Fibroblast of mammary gland (primary cell): ENCODE measurements at places on chromosomes 3 and 15.

- DNase-seq, result peak; percentile 75
Observed at GRCh38 chr3:9214599-9214998, 34.8 kb downstream of the SRGAP3 start.

GRCh38 chr3:169215461-169216352 lies 447.8 kb downstream of the MECOM start:
- peak; percentile 3 for DNase-seq

DNA sequence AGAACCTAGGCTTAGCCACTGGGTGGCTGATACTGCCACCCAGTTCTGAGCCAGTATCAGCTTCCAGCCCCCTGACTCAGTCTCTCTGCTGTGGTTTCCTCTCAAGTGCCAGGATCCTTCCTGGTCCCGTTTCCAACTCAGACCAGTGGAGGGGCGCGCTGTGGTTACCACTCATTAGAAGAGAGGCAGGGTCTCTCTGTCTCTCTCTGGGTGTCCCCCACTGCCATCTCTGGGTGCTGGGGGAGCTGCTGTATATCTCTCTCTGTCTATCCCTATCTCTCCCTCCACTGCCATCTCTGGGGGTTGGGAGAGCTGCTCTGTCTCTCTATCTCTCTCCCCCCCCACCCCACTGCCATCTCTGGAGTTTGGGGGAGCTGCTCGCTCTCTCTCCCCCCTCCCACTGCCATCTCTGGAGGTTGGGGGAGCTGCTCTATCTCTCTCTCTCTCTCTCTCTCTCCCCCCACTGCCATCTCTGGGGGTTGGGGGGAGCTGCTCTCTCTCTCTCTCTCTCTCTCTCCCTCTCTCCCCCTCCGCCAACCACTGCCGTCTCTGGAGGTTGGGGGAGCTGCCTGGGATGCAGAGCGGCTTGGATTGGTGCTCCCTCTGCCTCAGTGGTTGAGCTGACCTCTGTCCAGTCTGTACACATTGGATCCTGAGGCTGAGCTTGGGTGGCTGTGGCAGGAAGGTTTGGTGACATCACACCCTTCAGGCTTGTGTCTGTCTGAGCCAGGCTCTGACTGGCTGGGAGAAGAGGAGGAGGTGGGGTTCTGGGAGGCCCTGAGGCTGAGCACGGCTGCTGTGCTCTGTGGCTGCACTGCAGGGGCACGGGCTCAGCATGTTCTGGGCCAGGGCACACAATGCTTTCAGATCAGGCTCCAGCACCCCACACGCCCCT lies 98.9 kb downstream of the APBA2 start:
- DNase-seq, result peak; percentile 46

GRCh38 chr3:13507570-13508339 lies 27.6 kb downstream of the HDAC11 start:
- DNase-seq, result no peak

GRCh38 chr3:45411081-45411480 lies 22.7 kb downstream of the LARS2 start:
- DNase-seq, result no peak

GRCh38 chr3:143486611-143487010 lies 361.7 kb downstream of the SLC9A9 start:
- DNase-seq, result no peak

DNA sequence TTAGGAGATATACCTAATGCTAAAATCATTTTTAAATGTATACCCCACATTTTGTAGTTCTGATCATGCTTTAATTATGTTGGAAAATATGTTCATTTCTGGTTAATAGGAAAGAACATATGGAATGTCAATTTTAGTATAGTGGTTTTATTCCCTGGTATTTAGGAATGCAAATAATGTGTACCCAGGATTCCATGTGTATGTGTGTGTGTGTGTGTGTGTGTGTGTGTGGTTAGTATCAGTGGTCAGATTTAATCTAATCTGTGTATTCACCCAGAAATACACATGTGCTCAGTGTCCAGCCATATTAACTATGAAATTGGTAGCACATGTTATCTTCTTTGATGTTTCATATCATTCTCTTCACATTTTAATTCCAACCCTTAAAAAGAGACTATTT lies 233.5 kb upstream of the DCBLD2 start:
- DNase-seq, result no peak

DNA sequence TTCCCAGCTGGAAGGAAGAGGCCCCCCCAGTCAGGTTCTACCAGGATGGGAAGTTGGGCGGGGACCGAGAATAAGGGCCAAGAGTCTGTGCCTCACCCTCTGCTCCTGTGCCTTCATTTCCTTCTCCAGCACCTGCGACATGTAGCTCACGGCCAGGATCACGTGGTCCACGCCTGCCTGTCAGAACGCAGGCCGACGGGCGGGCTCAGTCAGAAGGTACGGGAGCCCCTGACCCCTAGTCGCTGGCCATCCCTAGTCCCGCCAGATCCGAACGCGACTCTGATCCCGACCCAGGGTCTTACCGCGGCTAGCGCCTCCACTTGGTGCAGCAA lies 489 bp downstream of the GMPPB start:
- peak; percentile 28 for DNase-seq

DNA sequence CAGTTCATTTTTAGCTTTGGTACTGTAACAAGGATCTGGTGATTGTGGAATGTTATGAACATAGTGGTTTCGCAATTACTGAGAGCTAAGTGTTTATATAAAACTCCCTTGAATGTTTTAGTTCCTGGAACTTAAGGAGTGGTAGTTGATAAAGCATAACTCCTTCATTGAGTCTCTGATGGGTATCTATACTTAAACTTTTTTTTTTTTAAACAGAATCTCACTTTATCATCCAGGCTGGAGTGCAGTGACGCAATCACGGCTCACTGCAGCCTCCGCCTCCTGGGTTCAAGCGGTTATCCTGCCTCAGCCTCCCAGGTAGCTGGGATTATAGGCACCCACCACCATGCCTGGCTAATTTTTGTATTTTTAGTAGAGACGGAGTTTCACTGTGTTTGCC lies 11.3 kb downstream of the PRKCI start:
- DNase-seq, result peak; percentile 66

- no peak for DNase-seq
Observed at GRCh38 chr3:110272525-110272924, 799.1 kb upstream of the NECTIN3 start.

DNA sequence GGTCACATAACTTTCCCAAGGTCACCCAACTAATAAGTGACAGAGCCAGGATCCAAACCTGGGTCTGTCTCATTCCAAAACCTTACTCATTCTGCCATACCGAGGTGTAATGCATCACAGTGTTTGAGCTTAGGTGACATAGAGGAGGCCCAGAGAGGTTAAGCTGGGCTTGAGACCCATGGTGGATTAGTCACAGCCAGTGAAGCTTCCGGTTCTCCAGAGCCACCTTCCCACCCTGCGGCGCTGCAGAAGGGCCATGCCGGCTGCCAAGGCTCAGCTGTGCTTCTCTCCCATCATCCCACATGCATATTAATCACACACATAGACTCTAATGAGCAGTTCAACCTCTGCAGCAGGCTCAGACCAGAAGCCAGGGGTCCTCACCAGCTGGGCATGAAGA lies 42.2 kb downstream of the SPSB4 start:
- no peak for DNase-seq

DNA sequence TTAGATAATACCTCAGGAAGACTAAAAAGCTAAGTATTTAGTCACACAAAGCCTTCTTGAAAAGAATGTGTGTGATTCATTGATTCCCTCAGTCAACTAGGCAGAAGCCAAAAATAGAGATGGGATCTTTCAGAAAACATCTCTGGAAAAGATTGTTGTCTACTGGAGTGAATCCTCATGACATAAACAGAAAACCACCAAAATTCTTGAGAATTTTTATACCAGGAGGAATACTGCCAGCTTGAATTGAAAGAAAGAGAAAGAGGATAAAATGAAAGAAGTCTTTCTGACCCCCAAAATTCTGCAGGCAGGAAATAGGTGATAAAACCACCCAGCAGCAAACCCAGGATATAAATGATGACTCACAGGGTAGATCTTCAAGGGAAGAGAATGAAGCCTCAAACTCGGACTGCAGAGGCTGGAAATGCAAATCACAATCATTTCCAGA lies 363.1 kb upstream of the PLSCR5 start:
- peak; percentile 87 for DNase-seq

- no peak for DNase-seq
Observed at GRCh38 chr3:141851411-141851810, 25.0 kb upstream of the ATP1B3 start.
